ENCODE measurements at places on chromosomes 4 and X. TPM values are rescaled to one million over a fixed set of nuclear protein-coding genes. Genes with fewer than 3 reads are reported as not detected.

PAGE4 gene
- not detected for total RNA-seq

RBMXL3 gene
- not detected for total RNA-seq

EDA2R gene
- total RNA-seq = 0.82 TPM

GAGE1 gene
- not detected for total RNA-seq

GPR119 gene
- total RNA-seq = 0.52 TPM

PASD1 gene
- total RNA-seq = not detected

DNA sequence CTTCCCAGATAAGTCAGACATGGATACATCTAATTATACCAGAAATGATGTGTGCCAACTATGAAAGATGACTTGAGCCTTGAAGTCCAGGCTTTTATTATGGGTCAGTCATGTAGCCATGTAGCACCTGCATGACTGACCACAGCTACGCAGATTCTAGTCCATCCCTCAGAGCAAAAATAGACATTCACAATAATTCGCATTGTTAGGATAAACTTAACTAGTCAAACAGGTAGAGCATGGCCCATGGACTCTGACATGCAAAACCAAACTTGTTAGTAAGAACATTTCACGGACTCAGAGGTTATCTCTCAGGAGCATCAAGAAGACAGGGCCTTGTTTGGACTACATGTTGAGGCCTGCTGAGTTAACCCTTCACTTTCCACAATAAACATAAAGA lies 132.6 kb downstream of the PWWP3B start:
- no peak for DNase-seq
- no peak overlapping the region for H3K4me3 ChIP-seq
- H3K4me1 ChIP-seq = no peaks in the 10 kb centered on the region

GRCh38 chr4:132593717-132594400 lies 555.2 kb upstream of the PCDH10 start:
- no peaks in the 10 kb centered on the region for H3K27me3 ChIP-seq
- no peak for DNase-seq
- no peak overlapping the region for H3K27ac ChIP-seq
- no peaks in the 10 kb centered on the region for H3K36me3 ChIP-seq

- no peak for DNase-seq
- no peaks in the 10 kb centered on the region for H3K27me3 ChIP-seq
- H3K4me3 ChIP-seq = no peak overlapping the region
- H3K4me1 ChIP-seq = no peaks in the 10 kb centered on the region
- no peak overlapping the region for H3K27ac ChIP-seq
These were observed 1498.0 kb downstream of the STIM2 start for GRCh38 chr4:28358606-28359005.

DNA sequence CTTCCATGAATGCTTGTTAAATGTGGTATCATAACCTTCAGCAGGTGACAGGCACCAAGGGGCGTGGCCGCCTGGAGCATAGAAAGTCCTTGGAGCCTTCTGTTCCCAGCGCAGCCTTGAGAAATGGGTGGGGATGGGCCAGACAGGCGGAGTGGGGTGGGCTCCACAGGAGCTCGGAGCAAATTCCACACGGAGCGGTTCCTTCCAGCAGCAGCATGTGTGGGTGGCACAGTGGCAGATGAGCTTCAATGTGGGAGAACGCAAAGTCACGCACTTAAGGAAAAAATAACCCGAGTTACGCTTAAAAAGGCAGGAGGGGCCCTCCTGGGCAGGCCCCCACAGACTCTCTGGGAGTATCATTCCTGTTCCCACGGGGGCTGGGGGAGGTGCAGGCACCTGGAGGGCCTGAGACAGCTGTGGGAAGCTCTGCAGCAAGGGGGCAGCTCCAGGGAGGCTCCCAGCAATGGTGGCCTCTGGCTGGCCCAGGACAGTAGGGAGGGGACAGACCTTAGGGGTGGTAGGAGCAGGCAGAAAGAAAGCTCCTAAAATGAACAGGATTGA lies 15.3 kb downstream of the TMEM271 start:
- DNase-seq = no peak
- H3K4me1 ChIP-seq = no peaks in the 10 kb centered on the region
- no peaks in the 10 kb centered on the region for H3K27me3 ChIP-seq
- no peak overlapping the region for H3K4me3 ChIP-seq
- H3K27ac ChIP-seq = no peak overlapping the region

GRCh38 chr4:100968046-100968445 lies 379.3 kb downstream of the PPP3CA start:
- no peaks in the 10 kb centered on the region for H3K4me1 ChIP-seq
- no peak for DNase-seq
- no peaks in the 10 kb centered on the region for H3K27me3 ChIP-seq

DNA sequence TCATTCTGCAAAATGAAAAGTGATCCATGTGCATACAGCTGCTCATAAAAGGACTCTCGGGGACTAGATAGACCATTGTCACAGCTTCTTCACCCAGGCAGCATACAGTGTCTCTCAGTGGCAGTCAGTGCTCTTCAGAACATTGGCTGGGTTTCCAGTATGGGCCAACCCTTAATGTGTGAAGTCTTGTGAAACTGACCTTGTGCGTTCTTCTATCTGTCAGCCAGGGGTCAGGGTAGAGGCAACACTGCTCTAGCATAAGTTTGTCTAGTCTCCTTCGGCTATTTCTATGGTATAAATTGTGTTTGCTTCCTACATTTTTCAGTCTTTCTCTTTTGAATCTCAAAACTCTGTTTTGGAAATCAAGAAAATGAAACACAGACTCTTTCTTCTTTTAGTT lies 37.0 kb upstream of the SMIM31 start:
- H3K27ac ChIP-seq = no peak overlapping the region
- H3K4me3 ChIP-seq = no peak overlapping the region
- no peaks in the 10 kb centered on the region for H3K27me3 ChIP-seq
- no peaks in the 10 kb centered on the region for H3K36me3 ChIP-seq
- DNase-seq = no peak
- H3K4me1 ChIP-seq = no peaks in the 10 kb centered on the region

GRCh38 chr4:154073107-154073822 lies 284.4 kb upstream of the SFRP2 start:
- no peaks in the 10 kb centered on the region for H3K4me1 ChIP-seq
- no peaks in the 10 kb centered on the region for H3K27me3 ChIP-seq
- H3K4me3 ChIP-seq = no peak overlapping the region
- H3K27ac ChIP-seq = no peak overlapping the region
- no peaks in the 10 kb centered on the region for H3K36me3 ChIP-seq
- no peak for DNase-seq

DNA sequence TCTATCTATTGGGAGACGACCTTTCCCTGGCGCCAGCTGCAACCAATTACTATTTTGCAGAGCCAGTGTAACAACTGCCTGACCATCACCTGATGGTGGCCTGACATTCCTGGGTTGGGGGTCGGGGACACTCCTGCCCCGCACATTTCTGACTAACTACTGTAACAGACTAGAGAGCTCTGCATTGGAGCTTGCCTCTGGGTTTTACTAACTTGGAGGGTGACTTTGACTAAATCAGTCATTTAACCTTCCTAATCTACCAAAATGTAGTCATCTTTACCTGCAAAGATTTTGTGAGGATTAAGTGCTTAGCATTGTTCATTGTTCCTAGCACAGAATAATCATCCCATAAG lies 37.5 kb upstream of the ABCG2 start:
- H3K36me3 ChIP-seq = no peaks in the 10 kb centered on the region
- H3K27me3 ChIP-seq = no peaks in the 10 kb centered on the region
- no peak for DNase-seq
- H3K4me1 ChIP-seq = peaks cover 5% of the 10 kb centered on the region

Measured in colonic mucosa (tissue), 4 donors.